ENCODE measurements at places on chromosomes 6 and 20.
A peak's percentile ranks its signal among the peaks of the same experiment; 100 is the strongest.

DNA sequence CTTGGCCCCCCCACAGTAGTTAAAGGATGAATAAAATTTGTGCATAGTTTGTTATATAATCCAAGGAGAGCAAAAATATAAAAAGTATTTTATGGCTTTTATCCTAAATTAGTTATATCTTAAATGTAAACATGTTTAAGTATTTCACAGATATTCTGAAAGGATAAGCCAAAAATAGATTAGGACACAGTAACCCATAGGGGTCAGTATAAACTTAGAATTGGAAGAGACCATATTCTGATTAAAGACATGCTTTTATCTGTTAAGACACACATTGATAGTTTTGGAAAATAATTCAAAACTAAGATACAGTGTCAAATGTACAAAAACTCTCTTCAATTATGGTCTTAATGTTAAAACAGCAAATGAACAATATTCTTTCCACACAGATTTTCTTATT is 4.5 kb upstream of the SERINC1 start:
- DNase-seq, result no peak
- H3K27me3 ChIP-seq, result no peaks in the 10 kb centered on the region
- H3K4me1 ChIP-seq, result peaks cover 4% of the 10 kb centered on the region
- H3K27ac ChIP-seq, result no peak overlapping the region

DNA sequence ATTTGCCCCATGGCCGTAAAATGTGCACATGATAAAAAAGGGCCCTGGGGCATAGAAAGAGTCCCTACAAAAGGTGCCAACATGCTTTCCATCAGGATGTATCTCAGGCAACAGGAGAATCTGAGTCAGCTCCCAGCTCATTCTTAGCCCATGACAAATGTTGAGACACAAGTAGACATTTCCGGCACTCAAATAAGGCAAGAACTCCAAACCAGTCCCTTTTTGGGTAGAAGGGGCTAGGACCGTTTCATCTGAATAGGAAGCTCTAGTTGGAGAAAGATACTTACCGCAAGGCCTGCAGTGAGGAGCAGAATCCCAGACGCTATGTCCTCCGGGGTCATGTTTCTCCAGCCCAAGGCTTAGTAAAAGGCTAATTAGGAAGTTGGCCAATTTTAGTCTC is 261.0 kb upstream of the RIN2 start:
- peaks cover 11% of the 10 kb centered on the region for H3K27me3 ChIP-seq
- H3K27ac ChIP-seq, result no peak overlapping the region
- H3K4me3 ChIP-seq, result no peak overlapping the region
- no peak for DNase-seq

GRCh38 chr20:62353289-62354030 is 13.7 kb downstream of the LAMA5 start:
- H3K4me1 ChIP-seq, result no peaks in the 10 kb centered on the region
- H3K4me3 ChIP-seq, result no peak overlapping the region
- H3K27ac ChIP-seq, result no peak overlapping the region
- no peak for DNase-seq
- no peaks in the 10 kb centered on the region for H3K27me3 ChIP-seq

DNA sequence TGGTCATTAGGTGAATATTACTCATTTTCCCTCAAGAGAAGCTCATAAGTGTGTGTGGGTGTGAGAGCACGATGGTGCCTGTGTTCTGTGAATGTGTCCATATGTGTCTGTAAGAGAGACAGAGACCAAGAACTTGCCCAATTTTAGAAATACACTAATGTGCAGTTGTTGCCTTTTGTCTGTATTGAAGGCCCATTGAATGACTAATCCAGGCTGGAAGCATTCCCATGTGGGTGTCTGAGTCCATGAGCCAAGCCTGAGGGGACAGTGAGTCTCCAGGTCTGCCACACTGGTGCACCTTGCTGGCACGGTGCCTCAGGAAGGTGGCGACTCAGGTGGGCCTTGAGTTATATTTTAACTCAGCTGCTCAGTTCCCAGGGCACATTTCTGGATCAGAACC is 25.5 kb upstream of the ASXL1 start:
- no peaks in the 10 kb centered on the region for H3K27me3 ChIP-seq
- peaks cover 3% of the 10 kb centered on the region for H3K4me1 ChIP-seq
- DNase-seq, result no peak

- no peaks in the 10 kb centered on the region for H3K4me1 ChIP-seq
- DNase-seq, result no peak
- no peaks in the 10 kb centered on the region for H3K27me3 ChIP-seq
- H3K36me3 ChIP-seq, result peaks cover 35% of the 10 kb centered on the region
- no peak overlapping the region for H3K27ac ChIP-seq
These were observed 34.4 kb downstream of the EFHC1 start for GRCh38 chr6:52454556-52454955.

DNA sequence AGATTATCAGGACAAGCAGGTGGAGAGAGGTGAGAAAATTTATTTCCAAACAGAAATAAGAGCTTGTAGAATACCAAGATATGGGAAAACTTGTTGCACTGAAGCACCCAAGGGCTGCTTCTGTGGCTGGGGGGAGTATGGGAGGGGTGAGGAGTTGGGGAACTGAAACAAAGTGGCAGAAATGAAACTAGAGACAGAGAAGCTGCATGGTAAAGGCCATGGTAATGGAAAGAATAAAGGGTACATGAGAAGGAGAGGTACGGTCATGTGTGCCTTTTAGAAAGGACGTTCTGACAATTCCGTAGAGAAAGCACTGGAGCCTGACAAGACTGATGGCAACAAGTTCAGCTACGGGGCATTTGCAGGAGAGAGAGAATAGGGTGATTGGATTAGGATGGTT is 51.6 kb upstream of the RIN2 start:
- H3K27ac ChIP-seq, result no peak overlapping the region
- peaks cover 7% of the 10 kb centered on the region for H3K27me3 ChIP-seq
- no peak overlapping the region for H3K4me3 ChIP-seq
- no peaks in the 10 kb centered on the region for H3K4me1 ChIP-seq
- no peak for DNase-seq
- H3K36me3 ChIP-seq, result peaks cover 12% of the 10 kb centered on the region

GRCh38 chr6:137571854-137572253 is 77.7 kb upstream of the OLIG3 start:
- peaks cover 6% of the 10 kb centered on the region for H3K4me1 ChIP-seq
- peak; percentile 52 for DNase-seq
- no peak overlapping the region for H3K27ac ChIP-seq
- no peaks in the 10 kb centered on the region for H3K36me3 ChIP-seq
- H3K27me3 ChIP-seq, result peaks cover 25% of the 10 kb centered on the region
- no peak overlapping the region for H3K4me3 ChIP-seq

GRCh38 chr20:47438464-47439381 is 63.0 kb upstream of the NCOA3 start:
- H3K27ac ChIP-seq, result no peak overlapping the region
- peak overlapping the region; percentile 44 for H3K4me3 ChIP-seq
- no peaks in the 10 kb centered on the region for H3K27me3 ChIP-seq
- no peaks in the 10 kb centered on the region for H3K36me3 ChIP-seq
- DNase-seq, result no peak

DNA sequence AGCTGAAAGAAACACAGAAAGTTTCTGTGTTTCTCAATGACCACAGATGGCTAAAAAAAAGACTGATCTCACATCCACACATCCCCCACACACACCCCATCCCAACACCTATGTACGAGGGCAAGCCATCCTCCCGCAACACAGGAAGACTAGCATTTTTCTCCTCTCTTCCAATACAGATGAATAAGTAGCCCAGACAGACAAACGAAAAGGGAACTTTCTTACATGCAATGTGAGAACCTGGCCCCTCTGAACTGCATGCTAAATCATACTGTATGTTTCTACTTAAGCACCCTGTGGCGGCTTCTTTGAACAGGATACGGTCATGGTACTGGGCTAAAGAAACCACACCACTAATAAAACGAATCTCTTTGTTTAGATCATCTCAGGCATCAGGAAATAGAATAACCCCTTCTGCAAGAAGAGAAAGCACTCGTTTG is 116.2 kb downstream of the GMDS start:
- no peak for DNase-seq
- H3K27me3 ChIP-seq, result no peaks in the 10 kb centered on the region
- H3K4me1 ChIP-seq, result peaks cover 11% of the 10 kb centered on the region
- H3K4me3 ChIP-seq, result no peak overlapping the region
- no peaks in the 10 kb centered on the region for H3K36me3 ChIP-seq
- no peak overlapping the region for H3K27ac ChIP-seq

GRCh38 chr20:63067721-63068560 is 61.2 kb upstream of the BHLHE23 start:
- no peak overlapping the region for H3K4me3 ChIP-seq
- H3K4me1 ChIP-seq, result peaks cover 14% of the 10 kb centered on the region
- H3K36me3 ChIP-seq, result no peaks in the 10 kb centered on the region
- H3K27me3 ChIP-seq, result peaks cover 51% of the 10 kb centered on the region
- no peak overlapping the region for H3K27ac ChIP-seq

GRCh38 chr6:41439524-41440418 is 104.4 kb downstream of the NCR2 start:
- H3K36me3 ChIP-seq, result no peaks in the 10 kb centered on the region
- H3K27me3 ChIP-seq, result peaks cover 13% of the 10 kb centered on the region
- H3K4me1 ChIP-seq, result peaks cover 41% of the 10 kb centered on the region
- DNase-seq, result no peak

DNA sequence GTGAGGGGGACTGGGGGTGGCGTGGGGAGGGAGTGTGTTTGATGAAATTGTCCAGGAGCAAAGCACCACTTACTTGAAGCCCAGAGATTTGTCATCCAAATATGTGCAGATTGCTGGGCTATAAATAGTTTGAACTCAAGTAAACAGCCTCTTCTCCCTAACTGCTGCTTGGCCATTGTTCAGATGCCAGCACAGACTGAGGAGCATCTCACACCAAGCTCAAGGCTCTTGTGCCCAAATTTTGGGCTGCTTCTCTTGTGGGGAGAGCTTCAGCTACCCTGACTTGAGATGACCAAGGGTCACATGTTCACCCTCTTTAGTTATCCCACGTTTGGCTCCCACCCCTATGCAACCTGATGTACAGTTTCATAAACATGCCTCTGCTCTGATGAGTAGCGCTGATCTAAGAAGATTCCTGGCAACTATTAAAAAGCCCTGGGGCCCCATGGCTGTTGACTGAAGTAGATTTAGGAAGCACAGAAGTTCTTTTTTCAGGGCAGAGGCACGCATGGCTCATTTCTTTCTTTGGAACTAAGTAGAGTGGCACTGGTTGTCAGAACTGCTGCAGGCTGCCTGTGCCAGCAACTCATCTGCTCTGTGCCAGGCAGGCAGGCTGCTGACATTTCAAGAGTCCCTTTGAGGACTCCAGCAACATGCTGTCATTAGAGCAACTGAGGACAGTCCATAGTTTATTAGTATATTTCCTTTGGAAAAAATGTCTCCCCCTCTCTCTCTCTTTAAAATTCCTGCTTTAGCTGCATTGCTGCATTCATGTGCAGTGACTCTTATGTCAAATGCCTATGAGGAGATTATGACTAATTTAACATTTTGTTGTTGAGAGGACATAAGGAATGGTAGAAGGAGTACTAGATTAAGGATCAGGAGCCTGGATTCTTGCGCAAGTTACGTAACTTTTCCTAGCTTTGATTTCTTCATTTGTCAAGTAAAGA is 9.6 kb upstream of the PKIG start:
- H3K4me1 ChIP-seq, result peaks cover 36% of the 10 kb centered on the region
- no peaks in the 10 kb centered on the region for H3K27me3 ChIP-seq
- H3K36me3 ChIP-seq, result no peaks in the 10 kb centered on the region
- no peak for DNase-seq

- no peaks in the 10 kb centered on the region for H3K27me3 ChIP-seq
- H3K27ac ChIP-seq, result no peak overlapping the region
- no peak for DNase-seq
- no peaks in the 10 kb centered on the region for H3K36me3 ChIP-seq
- peaks cover 31% of the 10 kb centered on the region for H3K4me1 ChIP-seq
- H3K4me3 ChIP-seq, result no peak overlapping the region
These were observed 25.7 kb downstream of the PRPH2 start for GRCh38 chr6:42696526-42697267.
